ENCODE measurements at places on chromosomes 16 and 17. TPM values are rescaled to one million over a fixed set of nuclear protein-coding genes. Genes with fewer than 3 reads are reported as not detected.

NTN1 gene
- 2.4 TPM for total RNA-seq

HSD11B2 gene
- 1.6 TPM for total RNA-seq

DNA sequence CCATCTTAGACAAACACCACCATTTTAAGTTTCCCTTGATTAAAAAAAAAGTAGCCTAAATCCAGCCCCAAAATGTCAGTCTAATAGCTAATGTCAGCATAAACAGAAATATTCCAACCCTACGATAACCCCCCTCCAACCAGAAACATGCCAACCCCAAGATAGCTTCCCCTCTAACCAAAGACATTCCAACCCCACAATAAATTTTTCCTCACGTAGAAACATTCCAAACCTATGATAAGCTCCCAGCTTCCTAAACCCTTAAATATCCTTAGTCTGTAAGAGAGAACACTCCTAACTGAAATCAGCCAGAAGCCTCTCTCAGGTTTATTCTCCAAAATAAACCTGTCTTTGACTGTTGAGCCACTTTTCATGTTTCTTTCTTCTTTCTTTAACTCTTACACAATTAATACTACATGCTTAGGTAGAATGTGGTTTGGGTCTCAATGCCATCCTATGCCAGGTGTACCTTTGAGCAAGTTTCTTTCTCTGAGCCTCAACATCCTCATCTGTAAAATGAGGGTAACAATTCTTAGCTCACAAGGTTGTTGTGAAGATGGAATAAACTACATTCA lies 10.5 kb upstream of the KRT38 start:
- no peak for DNase-seq

- DNase-seq: no peak
Observed at GRCh38 chr16:57518520-57518919, 17.9 kb downstream of the CCDC102A start.

DNA sequence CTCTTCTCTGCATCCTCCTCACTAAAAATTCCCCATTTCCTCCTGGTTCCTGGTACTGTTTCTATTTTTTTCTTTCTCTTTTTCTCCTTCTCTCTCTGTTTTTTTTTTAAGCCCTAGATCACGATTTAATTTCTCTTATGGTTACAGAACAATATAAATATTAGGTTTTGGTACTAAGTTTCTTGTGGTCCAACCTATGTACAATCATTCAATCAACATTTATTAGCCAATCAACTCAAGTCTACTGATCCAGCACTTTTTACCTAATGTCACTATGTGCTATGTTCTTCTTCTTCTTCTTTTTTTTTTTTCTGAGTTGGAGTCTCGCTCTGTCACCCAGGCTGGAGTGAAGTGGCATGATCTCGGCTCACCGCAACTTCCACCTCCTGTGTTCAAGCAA lies 12.6 kb downstream of the RTN4RL1 start:
- no peak for DNase-seq

DNA sequence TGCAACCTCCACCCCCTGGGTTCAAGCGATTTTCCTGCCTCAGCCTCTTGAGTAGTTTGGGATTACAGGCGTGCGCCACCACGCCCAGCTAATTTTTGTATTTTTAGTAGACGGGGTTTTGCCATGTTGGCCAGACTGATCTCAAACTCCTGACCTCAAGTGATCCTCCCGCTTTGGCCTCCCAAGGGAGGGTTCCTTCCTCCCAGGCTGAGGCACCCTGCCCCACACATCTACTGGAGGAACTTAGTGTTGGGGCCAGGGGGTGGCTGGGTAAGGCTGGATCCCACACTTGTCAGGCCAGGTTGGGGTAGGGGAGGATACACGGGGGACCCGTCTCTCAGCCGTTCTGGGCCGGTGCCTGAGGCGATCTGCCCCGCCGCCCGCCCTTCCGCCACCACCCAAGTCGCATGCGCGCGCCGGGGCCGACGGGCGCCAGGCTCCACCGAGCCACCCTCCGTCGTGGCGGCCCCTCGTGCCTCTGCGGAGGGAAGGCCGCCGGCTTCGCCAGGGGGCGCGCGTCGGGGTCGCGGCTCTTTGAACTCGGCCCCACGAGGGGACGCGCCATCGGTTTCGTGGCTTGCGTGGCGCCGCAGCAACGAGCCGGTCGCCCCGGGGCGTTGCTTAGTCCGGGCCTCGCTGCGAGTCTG lies 15.9 kb downstream of the GRB7 start:
- peak; percentile 69 for DNase-seq

All from neural progenitor cell (in vitro differentiated cells).